ENCODE measurements at places on chromosomes 3 and 15.
A peak's percentile ranks its signal among the peaks of the same experiment; 100 is the strongest.

GRCh38 chr3:177946497-177946896 is 589.7 kb upstream of the KCNMB2 start:
- no peak for DNase-seq

- no peak for DNase-seq
Observed at GRCh38 chr15:101528108-101528916, 38.8 kb upstream of the PCSK6 start.

DNA sequence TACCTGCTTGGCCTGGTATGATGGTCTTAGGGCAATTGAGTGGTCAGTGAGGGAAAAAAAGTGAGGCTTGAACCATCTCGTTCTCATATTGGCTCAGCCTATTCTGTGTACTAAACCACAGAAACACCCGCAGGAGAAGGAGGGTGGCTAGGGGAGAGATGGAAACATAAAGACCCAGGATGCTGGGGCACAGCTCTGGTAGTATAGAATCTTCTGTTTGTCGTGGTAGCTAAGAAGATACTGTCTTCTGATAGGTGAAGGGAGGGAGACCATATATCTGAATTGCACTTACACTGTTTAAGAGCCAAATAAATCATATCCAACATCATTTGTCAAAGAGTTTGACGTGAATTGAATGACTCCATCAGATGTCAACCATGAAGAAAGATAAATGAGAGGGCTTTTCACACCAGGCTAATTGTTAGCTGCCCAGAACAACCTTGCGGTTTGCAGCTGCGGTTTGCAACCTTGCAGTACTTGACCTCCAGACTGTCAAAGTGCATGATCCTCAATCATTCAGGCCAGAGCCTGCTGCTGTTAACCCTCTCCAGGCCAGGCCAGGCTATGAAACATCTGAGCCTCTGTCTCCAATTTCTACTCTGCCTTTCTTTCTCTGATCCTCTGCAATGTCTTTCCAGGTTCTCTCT is 40.9 kb upstream of the PIK3R4 start:
- no peak for DNase-seq

DNA sequence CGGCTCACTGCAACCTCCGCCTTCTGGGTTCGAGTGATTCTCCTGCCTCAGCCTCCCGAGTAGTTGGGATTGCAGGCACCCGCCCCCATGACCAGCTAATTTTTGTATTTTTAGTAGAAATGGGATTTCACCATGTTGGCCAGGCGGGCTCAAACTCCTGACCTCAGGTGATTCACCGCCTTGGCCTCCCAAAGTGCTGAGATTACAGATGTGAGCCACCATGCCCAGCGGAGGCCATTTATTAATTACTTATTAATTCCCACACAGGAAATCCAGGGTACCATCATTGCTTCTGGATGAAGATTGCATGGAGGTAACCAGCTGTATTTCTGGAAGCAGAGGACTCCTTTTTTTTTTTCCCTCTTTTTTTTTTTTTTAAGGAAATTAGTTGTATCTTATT is 37.8 kb downstream of the MAP4 start:
- peak; percentile 20 for DNase-seq

GRCh38 chr3:126448893-126449180 is 26.9 kb downstream of the ZXDC start:
- no peak for DNase-seq

GRCh38 chr3:170076715-170077238 is 39.0 kb downstream of the GPR160 start:
- no peak for DNase-seq

- peak; percentile 43 for DNase-seq
Observed at GRCh38 chr3:186283096-186283495, 78.9 kb downstream of the DGKG start.

- no peak for DNase-seq
Observed at GRCh38 chr3:21738935-21739702, 11.9 kb downstream of the ZNF385D start.

- no peak for DNase-seq
Observed at GRCh38 chr15:33150971-33151370, 43.5 kb downstream of the FMN1 start.

GRCh38 chr3:141052201-141053069 is 1.3 kb downstream of the SPSB4 start:
- no peak for DNase-seq

DNA sequence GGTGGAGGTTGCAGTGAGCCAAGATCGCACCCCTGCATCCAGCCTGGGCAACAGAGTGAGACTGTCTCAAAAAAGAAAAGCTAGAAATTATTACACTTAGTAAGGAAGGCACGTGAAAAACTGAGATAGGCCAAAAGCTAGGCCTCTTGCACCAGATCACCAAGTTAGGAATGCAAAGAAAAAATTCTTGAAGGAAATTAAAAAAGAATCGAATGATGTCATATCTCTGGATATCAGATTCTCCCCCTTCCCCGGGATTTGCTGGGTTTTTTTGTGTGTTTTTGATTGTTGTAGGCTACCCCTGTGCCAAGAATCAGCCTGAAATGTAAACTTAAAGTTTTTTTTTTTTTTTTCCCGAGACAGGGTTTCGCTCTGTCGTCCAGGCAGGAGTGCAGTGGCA is 17.4 kb downstream of the PTPN23 start:
- DNase-seq, result no peak

- DNase-seq, result no peak
Observed at GRCh38 chr3:195012100-195012499, 258.9 kb downstream of the XXYLT1 start.

DNA sequence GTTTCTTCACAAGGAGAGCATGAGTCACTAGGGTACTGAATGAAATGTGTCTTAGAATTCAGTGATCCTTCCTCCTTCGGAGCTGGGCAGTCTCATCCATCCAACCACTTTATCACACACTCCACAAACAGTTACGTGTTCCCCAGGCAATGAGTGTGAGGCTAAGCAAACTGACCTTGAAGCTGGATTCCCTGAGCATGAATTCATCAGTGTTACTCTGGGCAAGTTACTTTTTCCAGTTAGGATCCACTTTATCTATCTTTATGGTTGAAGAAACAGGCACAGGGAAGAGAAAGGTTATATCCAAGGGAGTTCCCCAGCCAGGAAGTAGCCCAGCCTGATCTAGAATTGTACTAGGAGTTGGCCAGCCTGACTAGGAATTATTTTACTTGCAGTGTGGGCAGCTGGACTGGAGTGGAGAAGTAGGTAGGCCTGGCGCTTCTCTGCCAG is 17.1 kb upstream of the GCNT3 start:
- DNase-seq, result peak; percentile 90

DNA sequence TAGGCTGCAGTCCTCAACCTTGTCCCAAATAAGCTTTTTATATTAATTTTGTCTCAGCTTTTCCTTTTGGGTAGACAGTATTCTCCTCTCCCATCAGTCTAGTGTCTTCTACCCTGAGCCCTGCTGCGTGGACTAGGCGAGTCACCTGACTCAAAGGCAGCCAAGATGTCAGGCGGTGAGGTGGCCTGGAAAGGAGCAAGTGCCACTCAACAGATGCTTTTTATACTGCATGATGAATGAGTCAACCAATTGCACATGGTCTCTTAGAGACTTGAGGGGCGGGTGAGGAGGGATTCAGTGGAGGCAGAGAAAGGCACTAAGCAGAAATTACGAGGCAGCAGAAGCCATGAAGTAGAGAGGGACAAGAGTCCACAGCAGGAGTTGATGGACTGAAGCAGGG is 95.9 kb downstream of the FRMD4B start:
- no peak for DNase-seq

- DNase-seq, result no peak
Observed at GRCh38 chr3:61730056-61730455, 168.7 kb downstream of the PTPRG start.

DNA sequence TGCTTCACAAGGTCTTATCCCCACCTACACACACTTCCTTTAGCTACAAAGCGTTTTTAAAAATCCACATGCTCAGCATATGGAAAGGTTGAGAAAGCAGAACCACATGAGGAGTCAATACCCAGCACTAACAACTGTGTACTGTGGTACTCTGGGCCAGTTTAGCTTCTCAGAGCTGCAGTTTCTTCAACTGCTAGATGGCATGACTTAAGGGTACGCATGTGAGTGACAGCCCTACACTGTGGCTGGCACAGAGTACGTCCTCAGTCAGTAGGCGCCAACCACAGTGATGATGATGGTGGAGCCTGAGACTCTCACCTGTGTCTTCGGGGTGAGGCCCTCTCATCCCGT is 17.4 kb downstream of the CCDC12 start:
- no peak for DNase-seq

DNA sequence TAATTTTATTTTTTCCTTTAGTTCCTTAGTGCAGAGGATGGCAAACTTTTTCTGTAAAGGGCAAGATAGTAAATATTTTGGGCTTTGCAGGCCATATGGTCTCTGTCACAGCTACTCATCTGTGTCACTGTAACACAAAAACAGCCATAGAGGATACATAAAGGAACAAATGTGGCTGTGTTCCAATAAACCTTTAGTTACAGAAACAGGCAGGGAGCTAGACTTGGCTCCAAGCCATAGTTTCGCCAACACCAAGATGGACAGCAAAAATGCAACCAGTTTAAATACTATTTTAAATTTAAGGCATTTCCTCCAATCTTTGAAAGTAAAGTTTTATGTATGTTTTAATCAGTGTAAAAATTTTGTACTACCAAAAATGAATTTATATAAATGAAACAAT is 753.4 kb downstream of the FHIT start:
- no peak for DNase-seq

- no peak for DNase-seq
Observed at GRCh38 chr3:101611023-101611422, 37.0 kb downstream of the PCNP start.

DNA sequence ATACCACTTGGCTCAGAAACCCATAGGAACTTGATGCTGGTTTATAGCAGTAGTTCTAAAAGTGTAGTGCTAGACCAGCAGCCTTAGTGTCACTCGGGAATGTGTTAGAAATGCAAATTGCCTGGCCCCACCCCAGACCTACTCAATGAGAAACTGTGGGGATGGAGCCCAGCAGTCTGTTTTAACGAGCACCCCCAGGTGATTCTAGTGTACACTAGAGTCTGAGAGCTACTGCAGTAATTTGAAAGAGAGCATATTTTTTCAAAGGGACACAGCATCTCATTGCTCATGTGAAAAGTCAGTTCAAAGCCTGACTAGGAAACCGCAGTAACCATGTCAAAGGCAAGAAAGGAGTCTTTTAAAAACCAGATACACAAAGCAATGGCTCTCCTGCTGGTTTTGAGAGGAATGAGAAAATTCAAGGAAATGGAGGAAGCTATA is 313.4 kb downstream of the SQOR start:
- no peak for DNase-seq

DNA sequence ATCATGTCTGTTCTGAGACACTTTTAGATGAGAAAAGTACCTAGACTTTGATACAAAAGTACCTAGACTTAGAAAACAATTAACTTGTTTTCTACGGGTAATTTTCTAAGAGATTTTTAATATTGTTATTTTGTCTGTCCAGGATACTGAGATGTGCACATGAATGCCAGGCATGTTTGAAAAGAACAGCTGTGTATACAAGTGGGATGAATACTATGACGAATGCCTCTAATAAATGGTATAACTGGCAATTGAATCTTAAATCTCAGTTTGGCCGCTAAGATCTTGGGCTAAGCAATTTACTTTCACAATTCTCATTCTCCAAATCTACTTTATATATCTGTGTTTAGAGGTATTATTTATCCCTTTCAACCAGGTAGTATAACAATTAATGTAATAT is 207.4 kb downstream of the CBLB start:
- DNase-seq, result no peak

DNA sequence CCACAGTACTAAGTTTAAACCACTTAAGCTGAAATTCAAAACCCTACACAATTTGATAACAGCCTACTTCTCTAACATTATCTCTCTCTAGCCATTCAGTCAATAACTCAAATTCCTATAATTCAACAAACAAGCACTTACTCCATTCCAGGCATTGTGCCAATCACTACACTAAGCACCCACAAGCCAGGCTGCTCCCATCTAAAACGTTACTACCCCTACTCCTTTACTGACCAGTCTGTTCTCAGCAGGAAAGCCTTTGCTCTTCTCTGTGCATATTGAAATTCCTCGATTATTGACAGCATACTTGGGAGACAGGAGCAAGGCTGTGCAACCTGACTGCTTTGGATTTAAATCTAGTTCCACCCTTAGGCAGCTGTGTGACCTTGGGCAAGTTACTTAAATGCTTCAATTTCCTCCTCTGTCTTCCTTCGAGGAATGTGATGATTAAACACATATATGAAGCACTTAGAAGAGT is 177.2 kb upstream of the THBS1 start:
- DNase-seq, result peak; percentile 82

GRCh38 chr3:72802001-72802400 is 46.2 kb downstream of the SHQ1 start:
- no peak for DNase-seq

GRCh38 chr3:154250291-154250690 is 74.0 kb downstream of the DHX36 start:
- no peak for DNase-seq

DNA sequence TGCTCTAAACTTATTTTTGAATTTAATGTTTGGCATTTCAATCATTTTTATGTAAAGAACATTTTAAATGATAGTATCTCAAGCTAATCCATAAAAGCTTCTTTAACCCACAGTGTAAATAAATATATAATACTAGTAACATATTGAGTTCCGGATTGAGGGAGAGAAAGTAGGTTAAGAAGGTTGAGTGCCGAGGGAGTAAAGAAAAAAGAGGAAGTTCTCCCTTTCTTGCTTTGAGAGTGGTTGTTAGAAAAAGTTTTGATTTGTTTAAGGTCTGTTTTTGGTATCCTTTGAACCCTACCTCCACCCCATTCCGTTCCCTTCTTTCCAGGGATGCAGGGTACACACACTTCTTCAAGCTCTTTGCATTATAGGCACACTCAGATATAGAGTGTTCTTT is 130.8 kb downstream of the VPS8 start:
- DNase-seq, result no peak

- DNase-seq, result no peak
Observed at GRCh38 chr3:106619-107018, 89.9 kb upstream of the CHL1 start.

DNA sequence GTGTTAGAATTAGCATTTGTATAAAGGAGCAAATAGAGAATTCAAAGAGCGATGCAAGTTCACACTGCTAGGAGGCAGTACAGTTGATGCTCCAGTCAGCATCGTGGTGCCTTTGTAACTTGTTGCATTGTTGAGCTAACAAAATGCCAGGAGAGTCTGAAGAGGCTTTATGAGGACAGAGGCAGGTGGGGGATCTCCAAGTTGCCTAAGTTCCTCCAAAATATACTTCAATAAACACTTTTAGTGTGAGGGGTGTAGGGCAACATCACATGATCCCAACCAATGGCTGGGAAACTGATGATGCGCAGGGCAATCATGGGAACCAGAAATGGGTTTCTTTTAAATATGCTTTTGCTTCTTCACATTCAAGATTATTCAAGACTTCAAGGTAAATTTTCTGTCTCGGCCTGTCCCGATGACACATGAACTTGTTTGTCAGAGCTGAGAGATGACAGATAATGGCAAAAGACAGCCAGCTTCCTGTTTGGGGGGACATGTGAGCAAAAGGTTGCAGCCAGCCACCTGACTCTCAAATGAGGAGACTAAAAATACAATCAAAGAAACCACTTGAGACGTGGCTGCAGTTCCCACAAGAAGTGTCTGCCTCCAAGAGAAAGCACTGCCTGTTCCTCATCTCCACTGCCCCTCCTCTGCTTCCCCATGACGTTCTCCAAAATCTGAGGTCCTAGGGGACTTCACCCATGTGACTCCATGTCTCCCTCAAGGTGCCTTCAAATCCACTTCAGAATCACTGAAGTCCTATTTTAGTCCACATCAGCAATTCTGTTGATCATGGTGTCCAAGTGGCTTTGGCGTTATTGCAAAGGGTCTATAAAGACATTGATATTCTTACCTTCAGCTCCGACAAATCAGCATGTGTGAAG is 39.3 kb downstream of the KLHL6 start:
- no peak for DNase-seq

- peak; percentile 65 for DNase-seq
Observed at GRCh38 chr3:194715022-194715800, 29.5 kb downstream of the FAM43A start.
